ENCODE measurements at places on chromosomes 5 and 9.
A peak's percentile ranks its signal among the peaks of the same experiment; 100 is the strongest.

- no peak for DNase-seq
Measured at GRCh38 chr9:121282277-121283079, 14.5 kb downstream of the GSN start.

GRCh38 chr5:9841516-9842170, 211.5 kb upstream of the TAS2R1 start:
- no peak for DNase-seq

DNA sequence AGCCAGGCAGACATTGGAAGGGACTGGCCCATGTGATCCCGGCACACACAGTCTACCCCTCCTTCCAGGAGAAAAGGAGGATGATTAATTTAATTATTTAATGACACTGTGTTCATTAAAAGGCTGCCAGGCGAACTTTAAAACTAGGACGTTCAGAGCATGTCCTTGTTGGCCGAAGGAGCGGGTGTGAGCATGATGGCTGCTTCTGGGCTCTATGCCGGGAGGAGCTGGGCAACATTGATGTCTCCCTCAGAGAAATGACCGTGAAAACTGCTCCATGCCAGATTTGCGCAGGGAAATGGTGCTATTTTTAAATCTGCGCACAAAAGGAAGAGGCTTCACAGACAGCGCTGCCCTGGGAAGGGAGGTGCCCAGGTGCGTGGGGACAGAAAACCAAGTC, 284.9 kb upstream of the IRX4 start:
- DNase-seq: no peak

DNA sequence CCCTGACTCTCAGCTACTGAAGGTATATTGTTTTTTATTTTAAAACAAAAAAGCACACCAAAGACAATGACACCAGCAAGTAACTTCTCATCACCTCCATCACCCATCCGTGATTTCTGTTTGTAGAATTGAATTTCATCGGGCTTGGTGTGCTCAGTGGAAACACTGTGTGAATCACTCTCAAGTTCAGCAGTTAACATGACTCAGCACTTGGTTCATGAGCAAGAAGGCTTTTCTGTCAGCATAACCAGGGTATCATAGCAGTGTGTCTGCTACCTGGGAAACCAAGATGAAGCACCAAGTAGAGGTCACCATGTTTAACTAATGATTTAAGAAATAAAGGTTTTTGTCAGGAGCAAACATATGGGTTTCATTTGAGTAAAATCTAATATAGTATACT, 123.7 kb downstream of the INSYN2B start:
- DNase-seq: no peak

GRCh38 chr5:150122158-150122510, 33.5 kb downstream of the PDGFRB start:
- no peak for DNase-seq

DNA sequence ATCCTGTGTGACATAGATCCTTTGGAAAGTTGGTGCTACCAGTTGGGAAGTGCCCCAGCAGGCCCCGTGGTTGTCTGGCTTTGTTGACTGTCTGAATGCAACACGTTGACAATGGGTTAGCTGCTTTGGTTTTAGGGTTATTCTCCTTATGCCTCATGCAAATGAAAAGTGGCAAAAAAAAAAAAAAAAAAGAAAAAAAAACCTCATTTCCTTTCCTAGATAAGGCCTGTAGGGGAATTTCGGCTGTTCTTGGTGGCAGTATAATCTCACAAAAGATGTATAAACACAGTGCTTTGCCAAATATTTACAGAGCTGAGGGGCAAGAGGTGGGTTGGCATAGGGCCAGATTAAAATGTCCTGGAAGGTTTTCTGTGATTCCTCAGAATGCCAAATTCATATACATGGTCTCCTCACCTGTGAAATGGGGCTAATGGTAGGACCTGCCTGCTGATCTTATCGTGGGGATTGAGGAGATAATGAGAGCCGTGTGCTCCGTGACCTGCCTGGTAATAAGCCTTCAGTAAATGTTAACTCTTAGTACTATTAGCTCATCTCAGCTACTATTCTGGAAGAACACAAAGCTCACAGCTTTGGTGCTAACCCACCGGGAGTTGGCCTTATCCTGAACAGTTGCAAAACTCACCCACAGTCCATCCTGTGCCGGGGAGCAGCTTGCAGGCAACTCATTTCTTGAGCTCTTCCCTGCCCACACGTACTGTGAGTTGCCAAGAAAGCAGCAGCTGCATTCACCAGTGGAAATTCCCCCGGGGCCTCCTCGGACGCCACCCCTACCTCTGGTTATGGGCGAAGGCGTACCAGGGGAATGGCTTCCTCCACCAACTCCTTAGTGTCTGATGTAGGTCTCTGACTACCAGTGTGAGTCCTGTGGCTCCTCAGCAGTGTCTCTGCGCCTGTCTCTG, 220.3 kb downstream of the NR3C1 start:
- peak; percentile 50 for DNase-seq

DNA sequence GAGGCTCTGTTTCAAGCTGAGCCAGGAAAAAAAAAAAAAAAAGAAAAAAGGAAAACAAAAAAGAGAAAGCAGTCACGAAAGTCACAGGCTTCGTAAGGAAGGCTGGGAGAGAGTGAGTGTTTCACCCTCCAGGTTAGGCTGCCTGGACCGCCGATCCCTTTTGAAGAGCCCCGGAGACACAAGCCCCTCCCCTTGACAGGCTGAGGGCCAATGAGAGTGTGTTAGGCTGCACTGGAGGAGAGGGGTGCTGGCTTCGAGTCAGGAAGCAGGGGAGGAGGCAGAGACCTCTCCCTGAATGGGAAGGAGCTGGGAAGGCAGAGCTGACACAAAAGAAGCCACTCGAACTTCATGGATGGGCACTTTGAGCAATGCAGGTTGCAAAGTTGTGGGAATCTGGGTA, at the start of gene NMUR2:
Gene NMUR2, minus strand, starts transcription at position 135 of the 400 bp plus-strand sequence. CDS start 166 bp downstream, outside the sequence.
- no peak for DNase-seq

- no peak for DNase-seq
Measured at GRCh38 chr5:146363161-146363874, 24.7 kb downstream of the POU4F3 start.

DNA sequence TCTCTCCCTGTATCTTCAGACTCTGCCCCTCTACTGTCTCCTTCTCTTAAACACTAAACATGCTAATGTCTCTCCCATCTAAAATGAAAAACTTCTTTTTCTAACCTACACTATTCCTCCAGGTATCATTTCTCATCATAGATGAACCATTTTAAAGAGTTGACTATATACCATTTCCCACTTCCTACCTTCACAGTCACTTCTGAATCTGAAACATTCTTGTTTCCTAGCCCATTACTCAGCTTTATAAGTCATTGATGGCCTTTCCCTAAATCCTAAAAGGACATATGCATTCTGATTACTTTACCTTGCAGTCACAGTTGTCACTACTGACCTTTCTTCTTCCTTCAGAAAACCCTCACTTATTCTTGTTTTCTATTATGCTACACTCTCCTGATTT, 118.2 kb downstream of the SSBP2 start:
- DNase-seq: no peak

DNA sequence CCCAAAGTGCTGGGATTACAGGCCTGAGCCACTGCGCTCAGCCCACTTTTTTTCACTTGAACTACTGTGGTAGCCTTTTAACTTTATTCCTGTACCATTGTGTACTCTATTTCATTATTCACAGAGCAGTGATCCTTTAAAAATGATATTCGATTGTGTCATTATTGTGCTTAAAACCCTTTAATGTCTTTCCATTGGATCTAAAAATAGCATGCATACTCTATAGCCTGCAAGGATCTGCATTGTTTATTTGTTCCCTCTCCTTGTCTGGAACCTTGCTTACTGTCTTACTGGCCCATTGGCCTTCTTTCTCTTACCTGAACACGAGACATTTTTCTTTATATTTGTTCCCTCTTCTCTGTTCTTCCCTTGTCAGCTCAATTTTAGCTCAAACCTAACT, 15.7 kb downstream of the GPBP1 start:
- DNase-seq: no peak

DNA sequence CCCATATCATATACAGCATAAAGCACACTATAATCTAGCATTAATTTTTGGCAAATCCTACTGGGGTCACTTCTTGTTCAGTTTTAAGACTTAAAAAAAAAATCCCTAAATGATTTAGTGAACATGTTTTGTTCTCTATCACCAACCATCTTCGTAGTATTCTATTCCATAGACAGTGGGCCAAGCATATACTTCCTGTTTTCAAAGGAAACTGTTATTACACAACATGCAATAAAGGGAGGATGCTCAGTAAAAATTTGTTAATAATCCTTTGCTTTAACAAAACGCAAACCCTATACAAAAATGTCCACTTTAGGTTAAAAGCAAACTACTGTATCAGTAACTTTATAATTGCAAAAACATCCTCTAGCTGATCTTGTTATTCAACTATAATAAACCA, 13.0 kb downstream of the CCNH start:
- no peak for DNase-seq

GRCh38 chr5:80318212-80318611, 1.6 kb upstream of the SPZ1 start:
- DNase-seq: no peak

DNA sequence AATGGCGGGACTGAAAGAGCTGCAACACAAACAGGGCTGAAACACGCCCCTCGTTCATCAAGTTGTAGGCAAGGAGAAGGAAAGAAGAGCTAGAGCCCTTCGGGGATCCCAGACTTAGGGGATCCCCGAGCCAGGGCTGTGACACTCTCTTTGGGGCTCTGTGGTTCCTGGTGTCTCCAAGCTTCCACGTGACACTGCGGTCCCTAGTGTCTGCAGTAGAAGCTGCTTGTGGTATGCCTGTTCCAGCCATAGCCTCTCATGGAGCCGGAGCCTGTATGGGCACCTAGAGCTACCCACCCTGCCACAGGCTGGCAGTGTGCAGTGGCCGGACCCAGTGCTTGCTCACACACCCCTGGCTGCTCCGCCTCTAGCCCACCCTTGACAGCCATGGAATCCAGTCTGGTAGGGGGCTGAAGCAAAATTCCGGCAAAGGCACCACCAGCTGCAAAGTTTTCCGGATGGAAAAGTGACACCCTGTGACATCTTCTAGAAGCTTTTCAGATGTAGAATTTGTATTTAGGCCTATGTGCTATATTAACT, 1439.6 kb upstream of the ACO1 start:
- no peak for DNase-seq

DNA sequence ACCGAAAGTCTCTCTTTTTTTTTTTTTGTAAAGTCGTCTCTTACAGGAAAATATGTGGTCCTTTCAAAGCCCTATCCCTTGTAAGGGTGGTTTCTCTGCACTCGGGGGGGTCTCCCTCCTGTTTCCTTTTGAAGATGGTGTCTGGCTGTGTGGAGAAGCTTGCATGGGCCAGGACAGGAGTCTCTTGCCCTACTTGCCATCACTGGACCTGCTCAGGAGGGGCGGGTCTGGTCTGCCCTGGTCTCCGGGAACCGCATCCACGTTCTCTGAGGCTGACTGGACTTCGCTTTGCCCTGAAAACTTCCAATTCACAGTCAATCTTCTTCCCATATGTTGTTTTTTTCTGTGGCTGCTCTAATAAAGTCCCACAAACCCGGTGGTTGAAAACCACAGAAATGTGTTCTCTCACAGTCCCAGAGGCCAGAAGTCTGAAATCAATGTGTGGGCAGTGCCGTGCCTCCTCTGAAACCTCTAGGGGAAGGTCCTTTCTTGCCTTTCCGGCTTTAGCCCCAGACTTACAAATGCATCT, 92.9 kb upstream of the IER5L start:
- no peak for DNase-seq

DNA sequence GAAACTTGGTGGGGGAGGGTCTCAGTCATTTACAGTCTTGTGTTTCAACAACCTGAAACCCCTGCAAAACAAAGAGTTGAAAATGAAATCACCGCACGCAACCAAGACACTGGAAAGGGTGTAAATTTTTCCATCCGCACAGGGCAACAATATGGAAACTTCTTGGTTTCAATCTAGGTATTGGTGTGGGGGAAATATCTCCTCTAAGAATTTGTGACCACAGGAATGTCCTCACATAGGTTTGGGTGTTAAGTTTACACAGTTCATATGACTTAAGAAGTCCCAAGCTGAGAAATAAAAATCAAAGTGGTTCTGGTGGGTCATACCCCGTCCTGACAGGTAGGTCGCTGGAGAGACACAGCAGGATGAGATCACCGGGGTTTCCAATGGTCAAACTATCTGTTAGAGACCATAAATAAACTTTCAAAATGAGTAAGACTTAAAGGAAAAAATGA, 51.9 kb upstream of the PIP5K1B start:
- no peak for DNase-seq

- DNase-seq: no peak
Measured at GRCh38 chr9:82584349-82584863, 478.5 kb downstream of the RASEF start.

- DNase-seq: no peak
Measured at GRCh38 chr9:94167376-94167890, 83.2 kb downstream of the PTPDC1 start.

GRCh38 chr5:61604076-61605025, 272.3 kb downstream of the ZSWIM6 start:
- no peak for DNase-seq

GRCh38 chr9:136671254-136671614, 8.5 kb downstream of the EGFL7 start:
- DNase-seq: no peak

DNA sequence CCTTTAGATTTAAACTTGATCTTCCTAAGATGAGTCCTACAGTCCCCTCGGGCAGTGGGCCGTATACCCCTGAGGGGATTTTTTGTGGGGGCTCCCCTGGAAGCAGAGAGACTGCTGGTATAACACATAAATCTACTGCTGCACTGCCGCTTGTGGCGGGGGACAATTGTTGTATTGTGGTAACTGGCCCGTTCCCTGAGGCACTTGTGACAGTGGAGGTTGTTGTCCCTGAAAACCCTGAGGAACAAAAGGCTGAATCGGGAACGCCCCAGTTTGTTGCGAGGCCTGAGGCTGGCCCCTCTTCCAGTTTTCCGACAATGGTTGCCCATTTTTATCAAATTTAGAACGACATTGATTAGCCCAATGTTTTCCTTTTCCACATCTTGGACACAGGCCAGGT, 4.7 kb upstream of the TMEM141 start:
- DNase-seq: no peak

DNA sequence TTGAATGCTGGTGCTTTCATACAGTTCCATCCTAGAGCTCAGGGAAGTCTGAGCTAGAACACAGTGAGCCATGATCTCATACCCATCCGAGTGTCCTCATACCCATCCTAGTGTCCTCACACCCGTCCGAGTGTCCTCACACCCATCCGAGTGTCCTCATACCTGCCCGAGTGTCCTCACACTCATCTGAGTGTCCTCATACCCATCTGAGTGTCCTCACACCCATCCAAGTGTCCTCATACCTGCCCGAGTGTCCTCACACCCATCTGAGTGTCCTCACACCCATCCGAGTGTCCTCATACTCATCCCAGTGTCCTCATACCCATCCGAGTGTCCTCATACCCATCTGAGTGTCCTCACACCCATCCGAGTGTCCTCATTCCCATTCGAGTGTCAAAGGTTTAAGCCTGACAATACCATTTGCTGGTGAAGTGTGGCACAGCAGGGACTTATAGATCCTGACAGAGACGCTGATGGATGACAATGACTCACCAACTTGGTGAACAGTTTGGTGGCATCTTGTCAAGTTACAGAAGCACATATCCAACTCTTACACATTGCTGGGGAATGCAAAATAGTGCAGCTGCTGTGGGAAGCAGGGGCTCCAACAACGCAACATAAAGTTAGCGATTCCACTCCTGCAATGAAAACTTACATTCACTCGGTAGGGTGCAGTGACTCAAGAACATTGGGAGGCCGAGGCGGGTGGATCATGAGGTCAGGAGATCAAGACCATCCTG, 77.0 kb upstream of the COL5A1 start:
- no peak for DNase-seq

Data from activated CD4-positive, alpha-beta T cell treated with anti-CD3 and anti-CD28 coated beads for 24 hours (primary cell).